GM23248 (cell line): ENCODE measurements at places on chromosomes 16 and 17. TPM values are rescaled to one million over a fixed set of nuclear protein-coding genes. Genes with fewer than 3 reads are reported as not detected.

DNA sequence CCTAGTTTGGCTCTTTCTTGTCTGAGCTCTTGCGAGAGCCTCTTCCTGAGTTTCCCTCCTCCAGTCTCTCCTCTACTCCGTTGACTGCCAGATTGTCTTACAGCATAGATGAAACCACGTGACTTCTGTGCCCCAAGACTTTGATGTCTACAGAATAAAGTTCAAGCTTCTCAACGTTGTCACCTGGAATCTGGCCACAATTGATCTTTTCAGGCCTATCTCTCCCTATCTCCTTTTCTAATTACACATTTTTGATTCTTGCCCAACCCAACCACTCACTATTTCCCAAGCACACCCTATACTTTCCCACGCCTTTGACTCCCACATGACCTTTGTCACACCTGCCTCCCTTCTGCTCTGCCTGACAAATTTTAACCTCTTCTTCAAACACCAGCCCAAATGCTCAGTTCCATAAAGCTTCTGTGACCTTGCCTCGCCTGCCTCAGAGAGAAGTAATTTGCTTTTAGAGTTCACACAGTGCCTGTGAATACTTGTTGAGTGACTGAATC lies 52.4 kb upstream of the PMFBP1 start:
- no peaks in the 10 kb centered on the region for H3K36me3 ChIP-seq
- H3K27me3 ChIP-seq, result no peaks in the 10 kb centered on the region
- no peak overlapping the region for H3K4me3 ChIP-seq
- no peak overlapping the region for H3K27ac ChIP-seq
- DNase-seq, result no peak
- no peaks in the 10 kb centered on the region for H3K4me1 ChIP-seq

GRCh38 chr17:40470932-40471828 lies 27.9 kb downstream of the IGFBP4 start:
- no peaks in the 10 kb centered on the region for H3K27me3 ChIP-seq
- H3K4me1 ChIP-seq, result peaks cover 9% of the 10 kb centered on the region; the same call in 1 of the 2 replicates
- DNase-seq, result peak; percentile 40
- no peaks in the 10 kb centered on the region for H3K36me3 ChIP-seq
- H3K27ac ChIP-seq, result peak overlapping the region; percentile 35; the same call in 1 of the 2 replicates

The KRT31 gene
- total RNA-seq, result not detected in 2 replicates

DNA sequence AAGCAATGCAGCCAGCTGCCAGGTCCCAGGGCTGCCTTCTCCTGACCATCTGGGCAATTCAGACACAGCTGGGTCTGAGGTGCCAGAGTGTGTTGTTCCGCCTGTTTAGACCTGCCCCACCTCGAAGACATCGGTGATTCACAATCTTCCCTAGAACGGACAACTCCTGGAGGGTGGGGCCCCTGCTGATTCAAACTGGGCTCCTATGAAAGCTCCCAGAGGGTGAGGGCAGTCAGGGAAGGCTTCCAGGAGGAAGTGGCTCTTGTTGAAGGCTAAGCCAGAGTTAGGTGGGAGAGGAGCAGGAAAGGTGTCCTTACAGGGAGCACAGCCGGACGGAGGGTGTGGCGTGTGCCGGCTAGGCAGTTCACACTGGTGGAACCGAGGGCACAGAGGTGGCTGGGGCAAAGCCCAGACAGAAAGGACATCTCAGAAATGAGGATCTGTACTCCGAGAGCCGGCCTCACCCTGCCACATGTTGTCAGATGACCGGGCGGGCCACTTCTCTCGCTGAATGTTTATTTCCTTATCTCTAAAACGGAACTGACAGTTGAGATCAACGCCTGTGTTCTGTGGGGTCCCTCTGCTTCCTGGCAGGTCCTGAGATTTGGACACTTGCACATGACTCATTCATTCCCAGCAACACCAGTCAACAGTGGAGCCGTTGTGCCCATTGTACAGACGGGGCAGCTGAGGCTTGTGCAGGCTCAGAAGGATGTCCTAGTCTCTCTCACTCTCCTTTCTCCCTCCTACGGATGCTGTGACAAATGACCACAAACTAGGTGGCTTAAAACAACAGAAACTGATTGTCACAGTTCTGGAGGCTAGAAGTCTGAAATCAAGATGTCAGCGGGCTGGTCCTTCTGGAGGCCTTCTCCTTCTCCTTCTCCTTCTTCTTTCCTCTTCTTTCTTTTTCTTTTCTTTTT lies 26.9 kb upstream of the LITAF start:
- no peak overlapping the region for H3K4me3 ChIP-seq
- no peaks in the 10 kb centered on the region for H3K27me3 ChIP-seq
- no peak overlapping the region for H3K27ac ChIP-seq
- DNase-seq, result no peak

DNA sequence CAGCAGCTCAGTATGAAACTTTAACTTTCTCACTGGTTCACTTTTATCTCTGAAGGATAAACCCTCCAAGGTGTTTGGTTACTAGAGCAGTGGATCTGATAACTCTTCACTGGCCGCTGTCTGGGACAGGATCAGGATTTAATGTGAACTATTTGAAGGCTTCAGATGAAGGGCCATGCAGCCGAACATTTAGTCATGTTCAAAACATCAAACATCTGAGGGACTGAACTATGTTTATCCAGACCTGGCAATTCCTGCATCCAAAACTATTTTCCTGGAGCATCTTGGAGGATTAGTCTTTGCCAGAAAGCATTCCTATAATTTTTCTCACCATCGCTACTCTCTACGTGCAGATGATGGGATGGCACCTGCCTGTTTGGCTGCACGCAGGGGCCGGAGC lies 20.3 kb upstream of the PMP22 start:
- H3K4me1 ChIP-seq, result peaks cover 20% of the 10 kb centered on the region
- H3K36me3 ChIP-seq, result no peaks in the 10 kb centered on the region
- no peak for DNase-seq

DNA sequence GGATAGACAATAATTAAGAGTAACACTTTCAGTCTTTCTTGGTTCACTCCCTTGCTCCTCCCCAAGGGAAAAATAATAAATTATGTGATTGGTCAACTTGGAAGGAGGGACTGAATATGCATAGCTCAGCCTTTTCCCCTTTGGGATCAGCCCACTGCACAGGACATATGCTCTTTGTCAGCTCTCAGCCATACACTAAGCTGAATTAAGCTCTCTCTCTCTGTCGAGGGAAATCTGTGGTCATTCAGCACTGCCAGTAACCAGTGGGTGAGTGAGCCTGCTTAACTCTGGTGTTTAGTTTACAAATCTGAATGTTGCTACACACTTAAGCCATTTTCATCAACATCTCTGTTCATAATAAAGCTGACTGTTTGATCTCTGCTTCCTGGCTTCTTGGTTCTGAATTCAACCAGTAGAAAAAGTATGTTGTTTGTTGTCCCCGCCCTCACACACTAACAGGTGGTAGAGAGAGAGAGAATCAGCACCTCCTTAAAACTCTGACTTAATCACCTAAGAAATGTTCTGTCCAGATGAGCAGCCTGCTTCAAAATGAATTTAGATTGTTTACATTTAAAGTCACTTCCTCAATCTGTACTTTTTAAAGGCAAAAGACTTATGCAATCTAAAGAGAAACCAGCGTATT lies 102.3 kb upstream of the C17orf78 start:
- no peak overlapping the region for H3K27ac ChIP-seq
- no peak overlapping the region for H3K4me3 ChIP-seq
- peaks cover 8% of the 10 kb centered on the region for H3K36me3 ChIP-seq
- DNase-seq, result peak; percentile 13

DNA sequence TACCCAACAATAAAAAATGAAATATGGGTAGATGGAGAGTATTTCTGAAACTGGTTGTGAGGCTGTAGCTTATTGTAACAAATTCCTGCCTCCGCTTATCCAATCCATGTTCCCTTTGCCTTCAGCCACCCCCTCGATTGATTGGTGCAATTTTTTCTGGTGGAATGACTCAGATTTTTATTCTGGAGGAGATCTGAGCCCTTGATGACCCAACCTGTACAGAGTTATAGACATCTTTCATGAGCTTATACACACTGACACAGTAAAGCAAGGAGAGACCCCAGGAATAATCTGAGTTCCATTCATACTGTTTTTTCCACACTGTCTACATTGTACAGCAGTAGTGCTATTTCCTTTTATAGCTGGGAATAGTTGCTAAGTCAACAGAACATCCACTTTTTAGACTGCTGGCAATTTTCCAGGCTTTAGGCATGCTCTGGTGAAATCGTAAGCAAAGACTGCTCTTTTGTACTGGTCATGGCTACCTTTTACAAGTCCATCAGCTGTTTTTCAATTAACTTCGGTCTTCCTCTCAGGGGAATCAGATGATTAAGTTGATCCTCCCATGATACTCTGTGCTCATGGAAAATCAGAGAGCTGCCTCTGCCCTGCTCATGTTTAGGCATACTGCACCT lies 30.1 kb downstream of the CCL4 start:
- no peaks in the 10 kb centered on the region for H3K4me1 ChIP-seq
- H3K36me3 ChIP-seq, result no peaks in the 10 kb centered on the region
- H3K27ac ChIP-seq, result no peak overlapping the region
- DNase-seq, result peak; percentile 9
- no peak overlapping the region for H3K4me3 ChIP-seq

DNA sequence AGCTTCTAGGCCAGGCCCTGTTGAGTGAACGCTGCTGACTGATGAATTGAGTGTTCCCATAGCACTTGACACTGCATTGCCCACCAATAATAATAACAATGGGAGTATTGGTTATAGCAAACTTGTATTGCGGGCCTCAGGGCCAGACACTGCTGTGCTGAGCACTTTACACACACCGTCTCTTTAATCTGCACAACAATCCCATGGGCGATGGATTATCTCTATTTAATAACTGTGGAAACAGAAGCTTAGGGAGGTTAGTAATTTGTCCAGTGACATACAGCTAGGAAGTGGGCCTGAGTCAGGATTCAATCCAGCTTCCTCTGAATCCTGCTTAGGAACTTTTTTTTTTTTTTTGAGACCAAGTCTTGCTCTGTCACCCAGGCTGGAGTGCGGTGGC lies 11.2 kb downstream of the ARHGAP23 start:
- peaks cover 12% of the 10 kb centered on the region for H3K4me1 ChIP-seq
- no peak overlapping the region for H3K27ac ChIP-seq

DNA sequence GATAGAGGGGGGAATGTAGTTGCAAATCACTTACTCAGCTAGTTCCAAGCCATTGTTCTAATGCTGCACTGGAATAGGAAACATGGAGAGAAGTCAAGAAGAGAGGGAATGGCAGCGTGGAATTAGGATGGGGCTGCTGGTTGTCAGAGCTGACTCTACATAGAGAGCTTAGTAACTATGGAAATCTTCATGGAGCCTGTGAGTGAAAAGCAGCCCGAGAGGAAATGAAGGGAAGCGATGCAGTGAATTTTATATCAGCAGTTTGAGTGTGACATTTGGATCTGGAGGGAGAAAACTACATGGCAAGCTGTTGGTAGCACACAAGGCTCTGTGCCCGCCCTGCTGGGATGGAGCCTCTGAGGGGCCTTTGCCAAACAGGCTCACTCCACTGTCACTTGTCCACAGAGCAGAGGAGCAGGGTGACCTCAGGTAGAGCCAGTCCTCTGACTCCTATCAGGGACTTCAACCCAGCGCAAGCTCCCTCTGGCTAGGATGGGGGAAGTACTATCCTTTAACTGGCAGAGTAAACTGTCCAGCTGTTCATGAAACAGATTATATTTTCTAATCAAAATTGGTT lies 27.9 kb upstream of the PMFBP1 start:
- H3K27me3 ChIP-seq, result no peaks in the 10 kb centered on the region
- no peak for DNase-seq
- H3K4me1 ChIP-seq, result peaks cover 15% of the 10 kb centered on the region; the same call in 1 of the 2 replicates
- H3K36me3 ChIP-seq, result no peaks in the 10 kb centered on the region
